ENCODE measurements at places on chromosomes 5 and 9. TPM values are rescaled to one million over a fixed set of nuclear protein-coding genes. Genes with fewer than 3 reads are reported as not detected.

Gene MYOZ3
- 2.6 TPM for total RNA-seq

Gene PKN3
- total RNA-seq = 11.1 TPM

DNA sequence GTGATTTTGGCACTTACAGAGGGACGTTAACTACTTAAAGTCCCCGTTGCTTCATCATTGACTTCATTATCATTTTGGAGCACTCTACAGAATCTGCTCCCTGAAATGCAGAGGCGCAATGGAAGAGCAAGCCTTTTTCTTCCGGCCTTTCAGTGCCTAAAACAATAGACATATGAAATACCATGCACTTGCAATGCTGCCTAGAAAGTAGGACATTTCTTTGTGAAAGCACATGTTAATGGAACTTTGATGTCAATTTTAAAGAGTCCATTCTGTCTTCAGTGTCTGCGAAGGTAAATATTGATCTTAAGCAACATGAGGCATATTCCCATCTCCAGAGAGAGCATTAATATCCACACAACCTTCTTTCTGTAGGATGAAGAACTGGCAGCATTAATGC, 36.3 kb downstream of the ITGA2 start:
- DNase-seq = no peak

DNA sequence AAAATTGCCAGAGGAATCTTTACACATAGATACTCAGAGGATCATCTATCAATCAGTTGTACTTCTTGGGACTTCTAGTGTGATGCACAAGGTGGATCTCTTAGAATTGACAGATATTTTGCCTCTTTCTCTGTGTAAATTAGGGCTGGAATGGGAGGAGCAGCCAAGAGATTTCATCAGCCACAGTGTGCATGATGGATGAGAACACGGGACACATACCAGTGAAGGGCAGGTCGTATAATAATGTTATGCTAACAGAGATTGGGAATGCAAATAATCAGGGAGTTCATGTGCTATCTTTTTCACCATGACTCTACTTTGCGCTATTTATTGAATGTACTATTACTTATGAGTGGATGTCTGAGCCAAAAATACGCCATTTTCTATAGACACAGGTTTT, 43.3 kb upstream of the ISOC1 start:
- no peak for DNase-seq

DNA sequence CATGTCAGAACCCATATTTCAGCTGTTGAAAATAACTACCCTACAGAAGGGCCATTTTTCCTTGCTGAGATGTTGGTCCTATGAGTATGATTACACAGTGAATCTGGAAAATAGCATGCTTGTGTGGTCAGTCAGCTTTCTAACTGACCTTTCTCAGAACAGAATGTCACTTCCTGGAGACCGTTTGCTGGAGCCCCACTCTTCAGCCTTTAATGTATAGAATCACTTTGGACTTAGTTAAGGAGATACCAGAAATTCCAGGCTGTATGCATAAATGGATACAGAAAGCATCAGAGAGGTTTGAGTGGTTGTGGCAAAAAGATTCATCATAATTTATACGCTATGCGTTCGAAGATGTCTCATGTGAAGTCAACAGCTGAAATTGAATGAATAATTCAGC, 488.1 kb downstream of the EBF1 start:
- DNase-seq = no peak

DNA sequence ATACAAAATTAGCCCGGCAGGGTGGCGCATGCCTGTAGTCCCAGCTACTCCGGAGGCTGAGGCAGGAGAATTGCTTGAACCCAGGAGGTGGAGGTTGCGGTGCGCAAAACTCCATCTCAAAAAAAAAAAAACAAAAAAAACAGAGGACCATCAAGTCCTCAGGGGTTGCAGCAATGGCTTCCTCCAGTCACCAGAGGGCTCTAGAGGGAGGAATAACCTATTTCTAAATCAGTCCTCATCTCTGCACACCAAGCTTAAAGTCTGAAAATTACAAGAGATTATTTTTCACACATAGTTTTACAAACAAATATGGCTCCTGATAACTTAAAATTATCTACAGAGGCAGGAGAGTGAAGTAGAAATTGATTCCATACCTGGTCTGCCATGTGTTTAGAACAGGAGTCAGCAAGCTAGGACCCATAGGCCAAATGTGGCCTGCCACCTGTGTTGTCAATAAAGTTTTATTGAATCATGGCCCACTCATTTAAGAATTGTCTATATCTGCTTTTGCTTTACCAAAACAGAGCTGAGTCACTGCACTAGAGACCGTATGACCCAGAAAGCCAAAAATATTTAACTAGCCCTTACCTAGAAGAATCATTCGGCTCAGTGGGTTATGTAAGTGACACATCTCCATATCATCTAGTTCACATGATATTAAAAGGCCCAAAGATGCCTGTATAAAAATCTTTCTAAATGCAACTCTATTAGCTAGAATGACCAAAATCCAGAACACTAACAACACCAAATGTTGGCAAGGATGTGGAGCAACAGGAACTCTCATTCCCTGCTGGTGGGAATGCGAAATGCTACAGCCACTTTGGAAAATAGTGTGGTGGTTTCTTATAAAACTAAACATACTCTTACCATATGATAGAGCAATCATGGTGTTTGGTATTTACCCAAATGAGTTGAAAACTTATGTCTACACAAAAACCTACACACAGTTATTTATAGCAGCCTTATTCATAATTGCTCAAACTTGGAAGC, 207.7 kb downstream of the FRMD3 start:
- DNase-seq = no peak

DNA sequence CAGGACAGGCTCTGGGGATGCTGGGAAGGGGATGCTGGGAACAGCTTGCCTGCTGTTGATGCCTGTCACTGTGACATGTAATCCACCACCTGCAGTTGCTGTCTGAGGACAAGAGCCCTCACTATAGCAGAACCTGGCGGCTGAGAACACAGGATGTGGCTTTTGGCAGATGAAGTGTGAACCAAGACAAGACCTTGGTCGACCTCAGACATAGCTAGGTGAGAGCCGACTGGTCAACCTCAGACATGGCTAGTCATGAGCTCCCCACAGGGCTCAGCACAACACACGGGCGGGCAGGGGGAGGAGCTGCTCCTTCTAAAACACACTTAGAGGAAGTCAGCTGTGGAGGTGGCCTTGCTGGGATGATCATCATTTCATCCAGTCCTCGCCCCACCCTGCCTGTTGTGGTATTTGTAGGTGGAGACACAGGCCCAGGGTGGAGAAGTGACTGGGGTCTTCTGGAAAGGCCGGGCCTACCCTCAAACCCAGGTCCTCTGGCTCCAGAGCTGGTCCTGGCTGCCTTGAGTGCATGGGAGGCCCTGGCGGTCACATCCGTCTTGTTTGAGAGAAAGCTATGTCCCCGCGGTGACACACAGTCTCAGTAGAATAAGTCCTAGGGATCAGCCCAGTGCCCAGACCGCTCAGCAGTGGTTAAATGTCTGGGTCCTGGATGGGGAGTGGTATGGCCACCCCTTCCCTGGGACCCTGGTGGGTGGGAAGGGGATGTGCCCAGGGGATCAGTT, 6.1 kb downstream of the SUSD3 start:
- DNase-seq = no peak

- no peak for DNase-seq
Measured at GRCh38 chr5:172004824-172005237, 1.6 kb downstream of the FBXW11 start.

GRCh38 chr5:36502608-36503007, 103.8 kb upstream of the SLC1A3 start:
- no peak for DNase-seq

- no peak for DNase-seq
Measured at GRCh38 chr9:81848472-81848871, 79.8 kb upstream of the SPATA31D4 start.
